ENCODE measurements at places on chromosomes 5 and 9.

DNA sequence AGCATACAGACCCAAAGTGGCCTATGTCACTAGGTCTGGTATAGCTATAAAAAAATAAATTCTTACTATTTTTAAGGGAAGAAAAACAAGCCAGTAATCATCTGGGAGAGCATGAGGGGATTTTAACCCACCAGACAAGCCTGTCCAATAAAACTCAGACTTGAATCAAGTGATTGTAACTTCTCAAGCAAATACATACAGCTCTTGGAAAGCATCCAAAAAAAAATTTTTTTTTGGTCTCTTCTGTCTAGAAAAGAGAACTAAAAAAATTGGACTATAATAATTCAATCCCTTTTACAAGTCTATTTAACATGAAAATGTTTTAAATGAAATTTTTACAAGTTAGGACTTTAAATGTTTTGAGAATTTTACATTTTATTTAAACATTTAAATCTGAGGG is 61.7 kb downstream of the FBXL17 start:
- DNase-seq: no peak

GRCh38 chr9:92276331-92277032 is 17.0 kb downstream of the IARS1 start:
- no peak for DNase-seq

DNA sequence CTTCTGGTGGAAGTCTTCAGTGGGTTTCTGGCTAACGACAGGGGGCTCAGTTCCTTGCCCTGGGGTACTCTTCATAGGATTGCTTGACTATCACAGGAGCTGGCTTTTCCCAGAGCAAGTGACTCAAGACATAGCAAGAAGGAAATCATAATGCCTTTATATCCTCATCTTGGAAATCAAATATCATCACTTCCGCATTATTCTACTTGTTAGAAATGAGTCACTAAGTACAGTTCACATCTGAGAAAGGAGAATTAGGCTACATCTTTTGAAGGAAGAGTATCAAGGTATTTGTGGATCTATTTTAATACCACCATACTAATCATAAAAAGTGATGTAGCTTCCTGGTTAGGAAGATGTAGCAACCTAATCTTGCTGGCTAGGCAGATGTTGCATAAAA is 148.2 kb upstream of the RAI14 start:
- DNase-seq: no peak

DNA sequence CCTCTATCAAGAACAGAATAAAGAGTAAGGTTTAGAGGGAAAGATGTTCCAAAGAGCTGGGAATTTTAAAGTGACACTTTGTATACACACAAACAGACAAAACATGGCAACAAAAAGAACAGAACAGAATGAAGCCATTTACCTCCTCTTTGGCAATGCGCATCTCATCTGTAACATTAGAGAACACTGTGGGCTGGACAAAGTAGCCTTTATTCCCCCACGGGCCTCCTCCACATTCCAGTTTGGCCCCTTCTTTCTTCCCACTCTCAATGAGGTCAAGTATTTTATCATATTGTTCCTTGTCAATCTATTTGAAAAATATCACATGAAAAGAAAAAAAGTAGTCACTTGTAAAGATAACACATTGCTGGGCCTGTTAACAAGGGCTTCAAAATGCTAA is 41.0 kb downstream of the ALDH1A1 start:
- no peak for DNase-seq

DNA sequence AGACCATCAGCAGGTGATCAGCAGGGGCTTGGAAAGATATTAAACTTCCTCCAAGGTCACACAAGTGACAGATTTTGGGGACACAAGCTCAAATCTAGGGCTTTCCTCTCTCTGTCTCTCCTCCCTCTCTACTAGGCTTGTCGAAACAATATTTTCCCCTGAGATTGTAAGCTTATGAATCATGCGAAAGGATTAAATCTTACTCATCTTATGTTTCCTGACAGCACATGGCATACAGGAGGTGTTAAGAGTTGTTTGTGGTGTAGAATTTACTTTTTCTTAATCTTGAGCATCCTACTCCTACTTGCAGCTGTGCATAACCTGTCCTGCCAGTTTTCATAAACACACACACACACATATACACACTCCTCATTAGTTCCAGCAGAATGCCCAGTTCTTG is 186.3 kb downstream of the MARCHF11 start:
- no peak for DNase-seq

- DNase-seq: no peak
These were observed 99.4 kb upstream of the MVB12B start for GRCh38 chr9:126226991-126227936.

DNA sequence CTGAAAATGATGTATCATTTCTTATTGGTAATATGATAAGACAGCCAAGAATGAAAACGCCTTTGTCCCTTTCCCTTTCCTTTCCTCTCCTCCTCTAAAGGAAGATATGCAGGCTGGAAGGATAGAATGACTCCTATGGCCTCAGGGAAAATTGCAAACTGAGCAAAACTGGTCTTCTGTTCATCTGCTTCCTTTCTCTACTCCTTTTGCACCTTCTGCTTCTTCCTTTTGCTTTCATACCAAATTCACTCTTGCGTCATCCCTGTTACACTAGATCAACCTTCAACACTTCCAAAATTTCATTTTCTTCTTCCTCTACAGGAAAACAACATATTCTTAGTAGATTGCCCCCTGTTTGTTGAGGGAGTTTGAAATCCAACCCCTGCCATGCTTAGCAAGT is 234.1 kb downstream of the ADAMTS6 start:
- no peak for DNase-seq

GRCh38 chr9:4984171-4984620 is 876 bp upstream of the JAK2 start:
- peak; percentile 59 for DNase-seq

DNA sequence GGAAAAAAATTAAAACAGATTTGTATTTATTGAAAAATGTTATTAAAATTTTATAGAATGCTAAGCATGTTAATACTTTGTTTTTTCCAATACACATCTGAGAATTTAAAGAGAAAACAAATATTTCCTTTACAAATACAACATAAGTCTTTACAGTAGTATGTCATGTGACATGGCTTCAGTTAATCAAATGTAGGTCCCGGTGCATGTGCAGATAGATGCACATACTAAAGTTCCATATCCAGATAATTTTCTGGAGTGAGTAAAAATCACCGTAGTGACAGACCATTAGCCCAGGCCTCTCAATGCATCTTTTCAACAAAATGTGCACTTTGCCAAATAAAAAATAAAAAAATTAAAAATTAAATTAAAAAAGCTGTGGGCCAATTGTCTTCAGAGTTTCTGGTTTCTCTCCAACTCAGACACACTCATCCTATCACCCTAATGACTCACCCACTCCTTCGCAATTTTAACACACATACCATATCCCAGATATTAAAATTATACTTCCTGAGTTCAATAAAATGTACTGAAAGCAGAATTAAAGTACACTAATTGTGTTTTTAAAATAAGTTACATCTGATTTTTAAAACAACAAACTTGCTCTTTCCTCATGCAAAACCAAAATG is 508.1 kb downstream of the NR2F1-AS1 start:
- no peak for DNase-seq

DNA sequence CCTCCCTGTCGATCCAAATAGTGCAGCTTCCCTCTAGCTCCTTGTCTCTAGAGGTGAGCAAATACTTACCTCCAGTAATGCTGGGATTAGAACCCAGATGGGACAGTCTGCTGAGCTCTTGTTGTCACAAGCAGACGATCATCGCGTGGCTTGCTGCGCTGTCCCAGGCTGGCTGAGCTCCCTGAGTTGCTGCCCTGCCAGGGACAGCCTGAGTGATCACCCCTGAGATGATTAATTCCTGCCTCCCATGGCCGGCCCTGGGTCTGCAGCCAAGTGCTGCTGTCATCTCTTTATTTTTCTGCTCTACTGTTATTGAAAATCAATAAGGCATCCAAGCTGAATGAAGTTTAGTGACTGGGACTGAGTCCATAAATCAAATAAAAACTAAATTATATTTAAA is 94.0 kb upstream of the ALDH1B1 start:
- no peak for DNase-seq

DNA sequence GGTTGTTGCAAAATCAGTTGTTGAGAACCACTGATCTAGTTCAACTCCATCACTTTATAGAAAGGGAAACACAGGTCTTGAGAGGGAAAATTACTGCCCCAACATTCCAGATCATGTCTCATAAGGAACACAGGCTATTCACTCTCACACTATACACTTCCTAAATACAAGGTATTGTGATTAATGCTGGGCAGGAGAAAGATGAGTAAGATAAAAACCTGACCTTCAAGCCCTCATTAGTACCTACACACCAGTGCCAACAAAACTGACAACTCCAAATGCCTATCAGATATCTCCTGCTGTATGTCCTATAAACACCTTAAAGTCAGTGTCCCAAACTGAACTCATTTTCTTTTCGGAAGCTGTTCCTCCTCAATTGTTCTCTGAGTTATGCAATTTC is 8.2 kb downstream of the GNE start:
- no peak for DNase-seq

DNA sequence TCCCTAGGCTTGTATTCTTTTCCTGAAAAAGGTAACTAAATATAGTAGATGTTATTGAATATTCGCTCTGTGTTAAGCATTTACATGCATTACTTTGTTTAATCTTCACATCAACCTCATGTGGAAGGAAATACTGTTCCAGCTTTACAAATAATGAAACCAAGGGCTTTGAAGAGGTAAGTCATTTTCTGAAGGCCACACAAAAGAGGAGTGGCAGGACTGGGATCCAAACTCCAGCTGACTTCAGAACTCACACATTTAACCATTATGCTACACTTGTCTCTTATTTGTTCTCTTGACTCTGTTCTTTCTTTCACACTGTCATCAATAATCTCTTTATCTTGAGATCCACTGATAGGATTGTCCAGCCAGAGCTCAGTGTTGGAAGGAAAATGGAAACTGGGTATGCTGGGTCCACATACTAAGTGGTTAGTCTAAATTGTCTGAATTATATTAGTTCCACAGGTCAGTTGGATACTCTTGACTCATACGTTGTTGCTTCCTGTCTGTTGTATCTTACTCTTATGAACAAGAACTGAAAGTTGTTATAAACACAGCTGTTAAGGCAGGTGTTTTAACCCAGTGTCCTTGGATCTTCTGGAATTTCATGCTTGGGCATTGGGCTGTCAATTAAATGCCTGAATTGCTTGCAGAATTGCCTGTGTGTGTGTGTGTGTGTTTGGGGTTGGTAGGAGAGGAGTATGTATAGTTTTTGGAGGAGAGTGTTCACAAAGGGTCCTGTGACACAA is 65.6 kb downstream of the TLE4 start:
- DNase-seq: no peak

DNA sequence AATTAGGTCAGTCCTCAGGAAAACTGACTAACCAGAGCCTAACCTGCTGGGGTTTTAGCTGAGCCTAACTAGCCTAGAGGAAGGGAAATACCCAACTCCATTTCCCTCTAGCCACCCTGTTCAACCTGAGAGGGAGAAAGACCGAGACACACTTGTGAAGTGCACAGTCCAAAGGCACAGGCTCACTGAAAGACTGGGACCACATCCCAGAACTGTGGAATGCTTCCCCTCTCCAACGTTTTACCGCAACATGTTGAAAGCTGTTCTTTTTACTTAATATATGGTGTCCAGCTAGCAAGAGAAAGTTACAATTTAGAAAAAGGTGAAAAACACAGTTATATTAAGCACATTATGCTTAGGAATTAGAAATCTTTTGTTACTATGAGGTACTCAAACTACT is 76.8 kb upstream of the SIMC1 start:
- DNase-seq: no peak

GRCh38 chr5:150486402-150487198 is 21.3 kb upstream of the NDST1 start:
- DNase-seq: no peak

DNA sequence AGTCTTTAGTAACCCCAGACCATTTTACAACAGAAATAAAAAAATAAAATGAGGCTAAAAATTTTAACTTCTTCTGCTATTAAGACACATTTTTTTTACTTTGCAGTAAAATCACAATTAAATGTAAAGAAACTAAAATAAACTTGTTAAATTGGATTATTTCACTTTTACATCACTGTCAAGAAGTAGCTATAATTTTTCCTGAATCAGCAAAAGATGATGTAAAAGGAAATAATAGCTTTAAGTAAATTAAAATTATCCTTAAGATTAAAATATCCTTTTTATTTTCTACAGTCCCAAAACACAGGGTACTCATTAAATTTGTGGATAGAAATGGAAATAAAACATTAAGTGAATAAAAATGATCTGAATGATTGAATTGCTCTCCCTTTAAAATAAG is 44.5 kb downstream of the TMEM232 start:
- no peak for DNase-seq

- no peak for DNase-seq
These were observed 120.0 kb downstream of the FER start for GRCh38 chr5:108867656-108868055.

DNA sequence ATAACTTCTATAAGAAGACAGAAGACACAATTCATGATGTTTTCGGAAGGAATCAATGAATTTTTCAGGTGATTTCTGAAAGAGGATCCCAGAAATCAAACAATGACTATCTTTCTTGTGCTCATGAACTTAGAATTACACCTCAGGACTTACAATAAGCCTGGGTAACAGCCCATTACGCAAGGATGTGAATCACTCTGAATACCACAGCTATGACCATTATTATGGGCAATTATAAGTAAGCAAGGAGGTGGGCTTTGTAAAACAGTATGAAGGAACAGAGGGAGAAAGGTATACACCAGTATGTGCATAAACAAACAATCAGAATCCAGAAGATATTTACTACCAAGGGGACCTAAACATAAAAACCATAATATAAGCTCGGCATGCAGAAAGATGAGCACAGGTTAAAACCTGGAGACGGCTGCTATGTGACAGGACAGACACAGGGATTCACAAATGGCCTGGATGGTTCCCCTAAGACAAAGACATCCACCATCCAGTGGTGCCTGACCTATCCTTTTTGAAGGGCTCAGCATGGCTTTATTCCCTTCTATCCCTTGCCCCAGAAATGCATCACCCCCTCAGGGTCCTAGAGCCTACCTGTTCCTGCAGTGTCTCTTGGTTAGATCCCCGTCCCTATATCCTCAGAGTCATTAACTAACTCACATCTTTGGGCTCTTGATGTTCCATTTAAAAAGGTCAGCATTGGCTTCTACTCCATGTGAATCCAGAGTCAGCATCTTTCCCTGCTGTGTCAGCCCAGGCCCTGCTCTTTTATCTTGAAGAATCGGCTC is 21.8 kb upstream of the PPP2CA start:
- DNase-seq: no peak

DNA sequence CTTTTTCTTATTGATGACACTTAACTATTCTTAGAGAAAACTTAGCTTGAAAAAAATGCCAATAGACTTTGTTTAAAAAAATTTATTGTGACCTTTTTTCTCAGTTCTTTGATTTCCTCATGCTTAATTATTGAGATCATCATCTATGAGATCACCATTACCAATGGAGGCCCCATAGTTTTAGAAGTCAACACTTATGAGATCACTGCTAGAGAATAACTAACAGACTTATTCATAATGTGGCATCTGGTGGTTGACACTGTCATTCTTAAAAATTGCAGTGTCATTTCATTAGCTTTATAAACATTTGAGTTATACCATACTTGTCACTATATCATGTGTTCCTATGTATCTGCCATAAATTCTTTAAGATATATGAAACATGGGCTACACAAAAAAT is 14.9 kb upstream of the FEM1C start:
- no peak for DNase-seq

All from hypothalamus (tissue), 51 donors.